ENCODE measurements at places on chromosomes 1 and 21.

GRCh38 chr1:155093911-155094621, 15.4 kb downstream of the EFNA3 start:
- no peak for DNase-seq

DNA sequence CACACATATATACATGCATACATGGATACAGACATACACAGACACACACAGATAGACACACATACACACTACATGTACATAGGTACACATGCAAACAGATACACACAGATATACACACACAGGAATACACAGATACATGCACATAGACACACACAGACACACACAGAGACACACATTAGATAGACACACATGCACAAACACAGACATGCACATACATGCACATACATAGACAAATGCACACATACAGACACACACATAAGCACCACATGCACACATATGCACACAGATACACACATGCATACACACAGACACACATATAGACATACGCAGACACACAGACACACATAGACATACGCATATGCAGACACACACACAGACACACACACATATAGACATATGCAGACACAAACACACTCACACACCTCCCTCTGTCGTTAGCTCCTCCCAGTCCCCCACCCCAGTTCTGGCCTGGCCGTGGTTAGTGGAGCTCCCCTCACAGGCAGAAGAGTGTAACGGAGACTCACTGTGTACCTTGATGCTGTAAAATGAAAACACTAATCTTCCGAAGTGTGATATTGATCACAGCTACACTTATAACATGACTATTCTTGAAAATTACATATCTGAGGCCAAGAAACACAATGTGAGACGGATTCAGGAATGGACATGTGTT, 7.6 kb downstream of the UBASH3A start:
- DNase-seq: no peak

DNA sequence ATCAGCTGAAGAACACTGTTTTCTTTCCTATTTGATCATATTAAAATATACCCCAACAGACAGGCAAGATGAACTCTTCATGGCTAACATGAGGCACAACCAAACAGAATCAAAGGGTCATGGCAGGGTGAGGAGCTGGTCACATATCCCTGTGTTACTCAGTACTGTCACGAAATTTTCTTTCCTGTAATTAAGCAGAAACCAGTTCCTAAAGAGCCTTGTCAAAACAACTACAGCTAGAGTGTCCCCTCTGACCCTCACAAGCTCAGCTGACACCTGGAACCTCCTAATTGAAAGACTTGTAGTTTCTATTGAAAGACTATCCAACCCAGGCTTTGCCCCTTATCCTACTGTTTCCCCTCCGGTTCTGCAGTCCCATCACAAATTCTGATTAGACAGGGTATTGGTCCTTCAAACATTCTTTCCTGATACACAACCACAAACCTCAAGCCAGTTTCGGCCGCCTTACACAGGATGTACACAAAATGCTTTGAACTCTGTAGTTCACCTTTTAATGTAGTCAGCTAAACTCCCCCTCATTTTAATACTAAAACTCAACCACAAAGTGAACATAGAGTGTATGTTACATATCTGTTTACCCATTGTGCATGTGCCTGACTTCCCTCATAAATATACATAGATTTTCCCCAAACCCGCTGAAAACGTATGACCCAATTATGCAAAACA, 651.9 kb downstream of the MRPL39 start:
- DNase-seq: no peak

DNA sequence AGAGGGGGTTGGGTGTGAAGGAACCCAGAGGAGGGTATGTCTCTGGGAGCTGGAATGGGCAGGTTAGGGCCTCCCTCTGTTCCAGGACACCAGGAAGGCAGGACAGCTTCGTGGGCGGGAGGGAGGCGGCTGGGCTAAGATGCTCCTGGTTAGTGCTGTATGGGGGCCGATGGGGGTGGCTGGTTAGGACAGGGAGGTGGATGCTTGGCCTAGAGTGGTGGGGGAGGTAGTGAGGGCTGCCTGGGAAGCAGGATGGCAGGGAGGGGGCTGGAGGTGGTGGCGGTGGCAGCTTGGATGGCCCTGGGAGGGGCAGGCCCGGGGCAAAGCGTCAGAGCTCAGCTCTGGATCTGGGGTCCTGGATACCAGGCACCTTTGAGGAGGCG, 6.2 kb upstream of the MMP23B start:
- no peak for DNase-seq

- DNase-seq: no peak
Observed at GRCh38 chr1:207145401-207146058, 41.5 kb downstream of the C4BPA start.

Measured in thoracic aorta (tissue), 2 donors.